ENCODE measurements at places on chromosomes 11 and 22.

- no peak for DNase-seq
Observed at GRCh38 chr11:48125866-48126265, 90.7 kb upstream of the OR4B1 start.

GRCh38 chr11:65215441-65216076 lies 33.8 kb downstream of the CAPN1 start:
- DNase-seq, result no peak

GRCh38 chr22:44753189-44754042 lies 1.0 kb downstream of the ARHGAP8 start:
- no peak for DNase-seq

DNA sequence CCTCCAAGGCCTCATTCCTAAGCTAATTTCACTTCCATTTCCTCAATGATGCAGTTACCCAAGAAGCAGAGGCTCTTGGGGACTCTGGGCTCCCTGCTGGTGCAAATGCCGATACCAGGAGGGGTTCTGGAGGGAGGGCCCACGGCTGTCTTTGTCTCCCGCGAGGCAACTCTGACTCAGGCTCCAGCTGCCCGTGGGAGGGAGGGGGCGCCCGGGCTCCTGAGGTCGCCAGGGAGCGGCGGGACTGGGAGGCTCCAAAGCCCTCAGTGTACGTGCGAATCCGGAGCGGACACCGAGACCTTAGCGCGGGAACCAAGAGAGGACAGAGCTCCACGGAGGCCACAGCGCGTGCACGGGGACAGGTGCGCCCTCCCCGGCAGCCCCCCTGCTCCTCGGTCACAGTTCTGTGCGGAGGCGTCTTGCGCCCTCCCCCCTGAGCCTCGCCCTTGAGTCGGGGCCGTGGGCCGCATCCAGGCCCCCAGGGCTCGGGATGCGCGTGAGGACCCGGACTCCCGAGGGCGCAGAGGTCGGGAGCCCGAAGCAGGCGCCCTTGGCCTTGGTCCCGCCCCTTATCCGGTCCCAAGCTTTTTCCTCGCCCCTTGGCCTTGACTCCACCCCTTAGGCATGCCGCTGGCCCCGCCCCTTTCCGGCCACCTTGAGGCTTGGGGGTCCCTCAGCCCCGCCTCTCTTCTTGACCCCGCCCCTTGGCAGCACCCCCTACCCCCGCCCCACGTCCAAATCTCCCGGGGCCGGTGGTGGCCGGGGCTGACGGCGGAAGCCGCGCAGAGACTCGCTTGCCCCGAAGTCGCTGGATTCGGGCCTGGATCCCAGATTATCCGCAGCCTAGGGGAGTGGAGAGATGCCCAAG lies 4.7 kb upstream of the SHISA8 start:
- DNase-seq, result no peak

DNA sequence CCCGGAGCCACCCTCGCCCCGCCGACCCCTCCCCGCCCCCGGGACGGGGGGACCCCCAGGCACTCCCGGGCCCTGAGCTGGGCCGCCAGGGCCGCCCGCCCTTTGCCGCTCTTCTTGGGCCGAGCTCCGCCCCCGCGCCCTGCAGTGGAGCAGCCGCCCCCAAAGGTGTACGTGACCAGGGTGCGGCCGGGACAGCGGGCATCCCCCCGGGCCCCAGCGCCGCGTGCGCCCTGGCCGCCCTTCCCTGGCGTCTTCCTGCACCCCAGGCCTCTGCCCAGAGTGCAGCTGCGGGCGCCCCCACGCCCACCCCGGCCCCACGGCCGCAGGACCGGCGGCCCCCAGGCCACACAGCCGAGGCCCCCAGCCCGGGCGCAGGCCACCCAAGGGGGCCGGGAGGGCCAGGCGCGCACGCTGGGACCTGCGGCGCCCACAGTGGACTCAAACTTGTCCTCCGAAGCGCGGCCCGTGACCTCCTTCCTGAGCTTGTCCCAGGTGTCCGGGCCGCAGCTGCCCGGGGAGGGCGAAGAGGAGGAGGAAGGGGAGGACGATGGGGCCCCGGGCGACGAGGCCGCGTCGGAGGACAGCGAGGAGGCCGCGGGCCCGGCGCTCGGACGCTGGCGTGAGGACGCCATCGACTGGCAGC lies 7.4 kb downstream of the B4GALNT4 start:
- no peak for DNase-seq

- no peak for DNase-seq
Observed at GRCh38 chr11:116793772-116794097, 2.1 kb upstream of the APOA5 start.

DNA sequence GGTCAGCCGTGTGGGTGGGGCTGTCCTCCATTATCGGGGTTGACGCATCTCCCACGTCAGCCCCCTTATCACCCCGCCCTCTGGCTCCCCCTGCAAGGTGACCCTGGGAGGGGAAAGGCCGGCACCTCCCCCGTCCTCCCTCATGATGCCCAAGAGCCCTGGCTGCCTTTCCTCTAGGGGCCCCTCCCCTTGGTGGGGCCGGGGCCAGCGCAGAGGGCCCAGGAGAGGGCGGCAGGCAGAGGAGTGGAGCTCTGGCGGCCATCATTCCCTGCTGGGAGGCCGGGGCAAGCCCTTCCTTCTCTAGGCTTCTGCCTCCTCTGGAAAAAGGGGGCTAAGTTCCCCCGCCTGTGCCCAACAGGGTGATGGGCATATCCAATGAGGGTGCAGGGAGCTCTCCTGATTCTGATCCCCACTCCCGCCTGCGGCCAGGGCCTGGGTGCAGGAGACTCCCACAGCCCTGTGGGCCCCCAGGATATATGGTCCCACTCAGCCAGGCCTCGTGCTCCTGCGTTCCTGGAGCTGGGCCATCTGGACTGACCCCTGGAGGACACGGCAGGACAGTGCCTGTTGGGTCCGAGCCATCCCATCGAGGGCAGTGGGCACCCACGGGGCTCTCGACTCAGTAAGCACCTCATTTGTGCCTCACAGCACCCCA lies 12.3 kb downstream of the MYRF start:
- no peak for DNase-seq

DNA sequence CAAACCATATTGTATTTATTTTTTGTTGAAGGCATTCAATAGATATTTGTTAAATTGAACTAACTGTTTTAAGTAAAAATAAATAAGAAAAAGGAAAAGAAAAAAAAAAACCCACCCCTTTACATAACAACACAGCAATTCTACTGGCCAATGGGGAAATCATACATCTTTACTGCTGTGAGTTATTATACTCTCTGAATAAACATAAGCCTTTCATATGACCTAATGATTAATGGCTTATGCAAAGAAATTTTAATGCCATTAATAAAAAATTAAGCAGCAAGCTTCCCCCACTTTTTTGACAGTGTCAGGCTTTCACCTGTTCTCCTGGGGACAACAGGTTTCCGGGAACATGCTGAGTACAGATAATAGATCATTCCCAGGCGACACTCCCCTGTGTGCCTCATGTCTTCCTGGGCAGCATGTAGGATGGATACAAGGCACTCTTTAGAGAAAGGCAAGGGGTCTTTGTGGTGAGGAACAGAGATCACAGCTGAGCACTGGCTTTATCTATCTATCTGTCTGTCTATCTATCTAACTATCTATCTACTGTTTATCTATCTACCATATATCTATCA lies 676.0 kb downstream of the NTM start:
- DNase-seq, result no peak

Data from SHP77 treated with DMSO at 0.1 percent for 48 hours (cell line).